ENCODE measurements at places on chromosomes 4 and X.

DNA sequence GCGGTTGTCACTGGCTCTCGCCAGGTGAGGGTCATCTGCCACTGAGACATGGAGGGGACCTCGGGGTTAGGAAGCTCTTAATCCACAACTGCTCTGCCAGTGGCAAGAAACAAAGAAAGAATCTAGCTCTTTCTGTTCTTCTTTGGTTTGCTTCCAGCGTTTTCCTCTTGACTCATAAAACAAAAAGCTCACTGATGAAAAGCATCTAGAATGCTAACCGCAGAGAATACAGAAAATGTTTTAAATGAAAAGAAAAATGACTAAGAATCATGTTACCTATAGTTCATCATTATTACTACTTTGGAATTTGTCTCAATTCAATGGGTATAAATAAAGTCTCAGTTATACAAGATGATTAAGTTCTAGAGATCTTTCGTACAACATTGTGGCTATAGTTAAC, 274.8 kb upstream of the TENM3 start:
- DNase-seq: no peak

DNA sequence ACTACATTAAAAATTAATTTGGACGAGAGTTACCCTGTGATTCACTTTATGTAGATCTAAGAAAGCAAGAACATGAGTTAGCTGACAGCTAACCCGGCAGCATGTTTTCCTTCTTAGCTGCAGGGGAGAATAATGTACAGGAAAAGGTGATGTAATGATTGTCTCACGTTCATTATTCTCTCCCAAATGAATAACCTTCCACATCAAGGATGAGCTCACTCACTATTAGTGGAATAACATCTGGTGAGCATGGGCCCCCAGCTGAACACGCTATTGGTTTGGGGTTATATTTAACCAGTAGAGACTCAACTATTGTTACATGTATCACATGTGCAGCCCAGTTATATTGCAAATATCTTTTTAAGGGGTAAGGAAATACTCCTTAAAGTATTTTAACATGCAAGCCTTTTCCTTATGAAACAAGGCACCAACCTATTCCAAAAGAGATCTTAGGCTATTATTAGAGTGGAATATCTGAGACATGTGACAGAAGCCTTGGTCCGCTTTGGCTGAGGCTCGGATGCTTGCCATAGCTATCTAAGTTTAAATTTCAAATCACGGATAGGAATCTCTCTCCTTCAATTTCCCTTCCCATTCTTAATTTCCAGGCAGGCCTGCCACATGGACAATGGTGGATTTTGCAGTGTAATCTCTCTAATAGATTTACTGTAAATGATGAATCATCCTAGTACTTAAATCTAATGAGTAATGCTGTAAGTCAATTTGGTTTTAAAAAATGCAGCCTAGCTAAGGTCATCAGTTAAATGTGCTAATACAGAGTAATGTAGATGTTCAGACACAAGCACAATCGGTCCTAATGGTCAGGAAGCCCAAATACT, 99.0 kb upstream of the OTUD4 start:
- no peak for DNase-seq

- DNase-seq: no peak
Observed at GRCh38 chr4:48483777-48484493, 792 bp downstream of the SLC10A4 start.

- DNase-seq: no peak
Observed at GRCh38 chr4:132502096-132502552, 647.0 kb upstream of the PCDH10 start.

GRCh38 chrX:17535229-17535628, 160.2 kb downstream of the NHS start:
- DNase-seq: no peak

DNA sequence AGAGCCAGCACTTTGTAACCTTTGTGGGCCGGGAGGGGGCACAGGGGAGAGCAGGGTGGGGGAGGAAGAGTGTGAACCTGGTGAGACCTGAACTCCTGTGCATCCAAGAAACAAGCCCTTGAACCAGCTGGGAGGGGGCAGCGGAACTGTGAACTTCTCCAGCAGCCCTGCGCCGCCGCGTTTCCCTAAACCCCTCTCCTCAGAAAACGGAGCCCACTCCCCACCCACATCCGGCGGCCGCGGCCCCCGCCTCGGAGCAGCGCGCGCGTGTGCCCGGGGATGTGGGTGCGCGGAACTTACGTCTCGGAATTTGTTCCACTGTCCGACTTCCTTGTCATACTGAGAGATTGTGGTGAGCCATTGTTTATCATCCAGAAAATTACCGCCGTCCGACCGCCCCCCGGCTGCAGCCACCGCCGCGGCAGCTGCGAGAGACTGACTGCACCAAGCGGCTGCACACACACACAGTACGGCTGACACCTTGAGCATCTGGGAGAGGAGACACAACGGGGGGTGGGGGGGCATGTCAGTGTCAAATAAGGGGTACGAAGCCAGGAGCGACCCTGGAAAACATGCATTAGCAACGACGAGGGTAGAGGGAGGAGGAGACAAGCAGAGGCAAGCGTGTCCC, 494 bp downstream of the SPOCK3 start:
- peak; percentile 37 for DNase-seq

DNA sequence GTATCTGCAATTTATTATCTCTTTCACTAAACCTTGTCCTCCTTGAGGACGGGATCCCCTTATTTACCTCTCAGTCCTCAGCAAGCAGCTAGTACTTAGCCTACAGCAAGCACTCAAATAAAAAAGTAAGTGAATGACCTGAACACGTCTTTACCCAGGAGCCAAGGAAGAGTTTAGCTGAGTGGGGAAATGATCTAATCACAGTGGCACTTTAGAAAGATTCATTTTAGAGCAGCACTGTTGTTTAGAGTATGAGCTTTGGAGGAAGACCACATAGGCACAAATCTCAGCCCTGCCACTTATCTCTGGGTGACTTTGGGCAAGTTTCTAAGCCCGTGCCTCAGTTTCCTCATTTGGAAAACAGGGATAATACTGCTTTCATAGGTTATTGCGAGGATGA, 2.7 kb downstream of the FAM120C start:
- DNase-seq: no peak

DNA sequence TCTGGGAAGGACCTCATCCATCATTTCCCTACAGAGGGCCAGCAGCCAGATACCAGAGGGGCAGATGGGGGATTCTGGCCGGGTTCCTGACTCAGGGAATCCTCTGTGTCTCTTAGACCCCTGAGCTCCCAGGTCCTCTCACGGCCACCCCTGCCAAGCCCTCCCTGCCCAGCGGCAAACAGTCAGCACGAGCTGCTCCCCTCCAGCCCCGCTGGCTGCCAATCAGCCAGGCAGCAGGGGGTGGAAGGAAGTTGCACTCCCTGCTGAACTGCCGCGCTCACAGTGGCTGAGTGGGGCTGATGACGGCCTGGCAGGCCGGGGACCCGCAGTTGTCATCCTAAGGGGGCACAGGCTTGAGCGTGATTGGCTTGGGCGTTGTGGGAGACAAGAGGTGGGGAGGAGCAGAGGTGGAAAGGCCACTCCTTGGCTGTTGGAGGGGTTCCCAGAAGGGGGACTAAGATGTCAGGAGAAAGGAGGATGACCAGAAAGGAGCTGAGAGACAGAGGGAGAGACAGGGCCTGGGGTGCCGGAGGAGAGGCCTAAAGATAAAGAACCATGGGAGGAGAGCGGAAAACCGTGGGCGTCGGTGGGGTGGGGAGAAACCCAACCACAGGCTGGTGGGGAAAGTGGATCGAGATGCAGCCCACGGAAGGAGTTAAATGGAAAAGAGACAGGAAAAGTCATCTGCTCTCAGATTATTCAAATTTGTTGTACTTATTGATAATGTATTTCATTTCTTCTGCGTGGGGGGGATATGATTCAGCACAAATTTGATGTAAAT, 4.4 kb upstream of the CCDC149 start:
- no peak for DNase-seq

DNA sequence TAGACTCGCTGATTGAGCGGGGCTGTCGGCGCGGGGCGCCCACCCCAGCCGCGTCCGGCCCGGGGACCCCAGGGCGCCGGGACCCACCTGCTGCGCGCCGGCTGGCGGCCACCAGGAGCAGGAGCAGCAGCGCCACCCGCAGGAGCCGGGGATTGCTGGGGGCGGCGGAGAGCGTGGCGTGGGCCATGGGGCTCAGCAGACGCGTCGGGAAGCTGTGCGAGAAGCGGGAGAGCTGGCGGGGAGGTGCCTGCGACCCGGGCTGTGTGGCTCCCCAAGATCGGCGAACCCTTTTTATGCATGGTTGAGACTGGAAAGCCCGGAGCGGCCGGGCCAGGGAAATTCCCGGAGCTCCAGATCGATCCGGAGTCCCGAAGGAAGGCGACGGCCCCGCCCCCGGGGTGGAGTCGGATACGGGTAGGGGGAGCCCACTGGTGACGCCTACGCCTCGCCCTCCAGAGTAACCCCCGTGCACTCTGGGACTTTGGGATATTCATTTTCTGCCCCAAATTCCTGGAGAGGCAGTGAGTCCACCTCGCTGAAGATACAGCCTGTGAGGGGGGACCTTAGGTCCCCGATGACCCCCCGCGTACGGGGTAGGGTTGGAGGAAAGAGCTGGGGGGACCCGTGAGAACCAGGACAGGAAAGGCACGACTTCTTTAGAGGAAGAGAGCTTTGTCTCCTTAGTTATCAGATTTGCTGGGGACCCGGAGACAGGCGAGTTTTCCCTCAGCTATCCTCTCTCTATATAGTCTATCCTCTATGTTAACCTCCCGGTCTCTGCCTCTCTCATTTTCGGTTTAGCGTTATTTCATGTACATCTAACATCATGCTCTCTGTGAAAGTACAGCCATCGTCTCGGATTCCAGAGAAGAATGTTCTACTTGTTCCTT, at the start of gene CXCL3:
Gene CXCL3 (minus strand): TSS at position 265 of the 890 bp plus-strand sequence. CDS start 78 bp downstream, at position 187.
- peak; percentile 96 for DNase-seq

- no peak for DNase-seq
Observed at GRCh38 chrX:107348051-107348450, 101.4 kb upstream of the FRMPD3 start.

GRCh38 chr4:109589605-109590004, 29.6 kb downstream of the MCUB start:
- DNase-seq: no peak

DNA sequence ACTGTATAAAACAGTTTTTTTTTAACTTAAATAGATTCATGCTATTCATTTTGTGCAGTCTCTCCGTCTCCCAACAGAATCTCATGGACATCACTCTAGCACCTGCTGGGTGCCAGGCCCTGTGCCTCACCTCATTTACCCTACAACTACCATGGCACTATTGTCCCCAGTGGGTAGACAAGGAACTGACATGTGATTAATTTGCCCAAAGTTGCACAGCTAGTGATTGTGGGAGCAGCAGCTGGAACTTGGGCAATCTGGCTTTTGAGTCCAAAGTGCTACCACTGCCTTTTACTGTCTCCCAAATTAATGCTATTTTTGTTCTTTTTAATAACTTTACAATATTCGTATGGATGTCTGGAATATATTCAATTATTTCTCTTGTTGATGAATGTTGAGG, 11.2 kb upstream of the PGRMC2 start:
- no peak for DNase-seq

DNA sequence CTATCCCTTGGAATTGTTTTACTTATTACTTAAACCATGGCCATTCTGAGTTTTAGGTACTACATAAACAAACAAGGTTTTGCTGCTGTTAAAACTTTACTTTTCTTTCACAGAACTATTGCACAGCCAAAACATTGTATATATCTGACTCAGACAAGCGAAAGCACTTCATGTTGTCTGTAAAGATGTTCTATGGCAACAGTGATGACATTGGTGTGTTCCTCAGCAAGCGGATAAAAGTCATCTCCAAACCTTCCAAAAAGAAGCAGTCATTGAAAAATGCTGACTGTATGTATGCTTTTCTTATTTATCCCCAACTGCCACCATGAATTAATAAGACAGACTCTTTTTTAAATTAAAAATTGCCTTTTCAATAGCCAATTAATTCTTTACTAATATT, 69.8 kb downstream of the CCKAR start:
- no peak for DNase-seq

DNA sequence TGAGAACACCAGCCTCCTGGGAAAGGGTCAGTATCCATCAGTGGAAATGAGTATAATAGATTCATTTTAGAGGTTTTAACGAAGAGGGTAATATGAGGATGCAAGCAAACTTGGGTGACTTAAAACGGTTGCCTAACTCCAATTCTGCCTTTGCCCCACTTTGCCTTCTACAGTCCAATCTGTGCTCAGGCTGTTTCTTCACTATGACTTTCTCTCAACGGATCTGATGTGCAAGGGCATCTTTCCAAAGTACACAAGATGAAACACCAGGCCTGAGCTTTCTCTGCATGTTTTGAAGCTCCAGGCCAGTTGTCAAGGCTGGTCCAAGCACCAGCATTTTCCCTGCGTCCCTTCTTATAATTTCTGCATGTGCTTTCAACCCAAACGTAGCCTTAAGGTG, 68.0 kb upstream of the TMEM164 start:
- no peak for DNase-seq

GRCh38 chrX:125398959-125399440, 79.3 kb downstream of the TEX13C start:
- no peak for DNase-seq

DNA sequence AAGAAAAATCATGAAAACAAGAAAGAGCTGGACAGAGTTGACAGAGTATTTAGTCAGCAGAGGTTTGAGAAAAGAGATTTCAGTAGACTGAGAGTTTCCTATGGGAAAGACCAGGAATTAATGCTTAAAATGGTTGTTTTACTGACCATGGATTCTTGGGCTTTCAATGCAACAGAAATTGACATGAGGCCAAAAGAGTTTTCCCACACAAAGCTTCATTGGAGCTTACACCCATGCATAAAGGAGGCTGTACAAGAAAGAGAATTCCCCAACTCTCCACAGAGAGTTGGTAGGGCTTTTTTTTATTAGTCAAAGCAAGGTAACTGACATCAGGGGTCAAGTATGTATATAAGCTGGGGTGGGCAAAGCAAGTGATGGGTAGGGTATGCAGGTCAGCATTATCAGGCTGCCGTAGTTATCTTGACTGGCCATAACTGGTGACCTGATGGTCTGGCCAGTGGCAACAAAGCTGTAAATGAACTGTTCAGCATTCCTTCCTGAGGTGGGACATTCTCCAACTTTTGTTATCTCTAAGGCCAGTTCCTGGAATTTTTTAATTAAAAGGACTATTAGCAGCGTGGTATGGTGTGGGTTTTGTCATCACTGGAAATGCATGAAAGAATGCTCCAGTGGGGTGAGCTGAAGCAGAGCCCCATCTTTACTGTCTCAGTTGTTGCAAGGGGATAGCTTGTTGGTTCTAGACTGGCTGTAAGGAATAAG, 117.0 kb downstream of the ADAM29 start:
- no peak for DNase-seq

DNA sequence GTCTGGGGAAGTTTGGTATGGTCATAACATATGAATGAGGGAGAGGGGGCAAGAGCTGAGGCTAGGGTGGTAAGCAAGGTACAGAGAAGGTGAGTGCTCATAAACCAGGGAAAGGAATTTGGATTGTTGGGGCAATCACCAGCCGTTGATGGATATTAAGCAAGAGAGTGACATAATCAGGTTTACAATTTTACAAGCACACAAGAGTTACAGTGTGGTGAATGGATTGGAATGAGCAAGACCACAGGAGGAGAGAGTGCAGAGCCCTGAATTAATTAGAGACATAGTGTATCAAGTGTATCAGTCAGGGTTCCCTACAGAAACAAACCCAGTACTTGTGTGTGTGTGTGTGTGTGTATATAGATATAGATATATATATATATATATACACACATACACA, 18.7 kb upstream of the FMR1NB start:
- DNase-seq: no peak
